Nucleus accumbens (tissue), 56 donors: ENCODE measurements at places on chromosomes 11 and 22.

GRCh38 chr11:103202048-103202651 lies 92.9 kb downstream of the DYNC2H1 start:
- DNase-seq, result no peak

- no peak for DNase-seq
Measured at GRCh38 chr11:112795142-112795815, 165.9 kb upstream of the NCAM1 start.

DNA sequence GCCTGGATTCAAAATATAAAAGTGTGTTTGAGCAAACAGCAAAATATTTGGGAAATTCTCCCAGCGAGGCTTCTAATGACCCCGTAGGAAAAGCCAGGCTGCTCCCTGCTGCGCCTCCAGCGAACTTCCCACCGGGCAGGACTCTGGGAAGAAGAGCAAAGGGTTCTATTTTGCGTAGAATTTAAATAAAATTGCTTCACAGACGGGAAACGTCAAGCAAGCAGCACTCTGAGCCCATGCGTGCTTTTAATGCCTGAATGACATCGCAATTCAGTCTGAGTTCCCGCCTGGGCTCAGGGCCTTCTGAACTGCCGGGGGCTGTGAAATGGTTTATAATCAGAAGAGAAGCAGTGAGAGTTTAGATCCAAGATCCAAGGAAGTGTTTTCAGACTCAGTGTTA lies 775.1 kb downstream of the BRD1 start:
- no peak for DNase-seq

GRCh38 chr11:86370922-86371594 lies 3.6 kb upstream of the CCDC81 start:
- no peak for DNase-seq

- DNase-seq, result no peak
Measured at GRCh38 chr11:125591649-125592304, 875 bp upstream of the STT3A start.
